Psoas muscle (tissue), 8 donors: ENCODE measurements at places on chromosomes 11 and 22. TPM values are rescaled to one million over a fixed set of nuclear protein-coding genes. Genes with fewer than 3 reads are reported as not detected.
A peak's percentile ranks its signal among the peaks of the same experiment; 100 is the strongest.

The RTN4R gene
- total RNA-seq = 0.44 TPM

The APOA4 gene
- not detected for total RNA-seq

DNA sequence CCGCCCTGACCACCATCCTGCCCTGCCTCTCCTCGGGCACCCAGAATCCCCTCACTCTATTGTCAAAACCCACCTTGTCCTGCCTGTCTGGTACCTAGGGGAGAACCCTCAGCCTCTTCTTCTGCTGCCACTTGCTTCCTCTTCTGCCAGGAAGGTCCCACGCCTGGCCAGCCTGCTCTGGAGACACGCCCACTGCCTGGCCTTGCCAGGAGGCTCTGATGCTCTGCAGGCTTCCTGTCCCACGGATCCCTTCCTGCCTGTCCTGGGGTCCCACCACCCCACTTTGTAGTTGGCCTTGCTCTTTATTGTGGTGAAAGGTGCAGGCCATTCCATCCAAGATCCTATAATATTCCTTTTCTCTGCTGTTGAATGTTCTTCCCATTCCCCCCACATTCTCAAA, 63.4 kb downstream of the BMAL1 start:
- DNase-seq = no peak

GRCh38 chr22:49966041-49966773, 5.6 kb downstream of the PIM3 start:
- DNase-seq = peak; percentile 17

DNA sequence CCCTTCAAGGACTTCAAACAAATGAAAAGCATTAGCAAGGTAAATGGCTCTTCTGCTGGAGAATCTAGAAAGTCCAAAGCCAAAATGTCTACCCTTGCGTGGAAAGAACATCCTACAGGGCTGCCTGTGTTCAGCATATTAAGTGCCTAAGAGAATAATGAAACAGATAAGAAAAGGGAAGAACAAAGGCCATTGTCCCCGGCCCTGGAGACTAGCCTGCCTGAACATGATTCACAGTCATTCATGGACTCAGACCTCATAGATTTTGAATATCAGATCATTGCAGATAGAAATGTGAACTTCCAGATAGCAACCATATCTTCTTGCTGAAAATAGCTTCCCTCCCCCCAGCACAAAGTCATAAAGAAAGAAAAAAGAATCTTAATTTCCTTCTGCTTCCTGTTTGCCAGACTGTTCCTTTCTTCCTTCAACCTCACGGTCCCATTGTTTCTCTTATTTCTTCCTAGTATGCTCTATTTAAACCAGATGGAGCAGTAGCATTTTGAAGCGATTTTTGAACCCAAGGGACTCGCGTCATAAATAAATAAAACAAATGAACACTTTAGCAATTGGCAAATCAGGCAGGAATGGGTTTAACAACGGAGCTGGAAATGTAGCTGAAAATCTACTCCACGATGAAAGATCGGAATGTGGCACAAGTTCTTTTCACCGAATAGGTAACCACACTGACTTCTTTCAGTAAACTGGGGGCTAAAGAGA, 408.2 kb upstream of the CCDC90B start:
- no peak for DNase-seq

DNA sequence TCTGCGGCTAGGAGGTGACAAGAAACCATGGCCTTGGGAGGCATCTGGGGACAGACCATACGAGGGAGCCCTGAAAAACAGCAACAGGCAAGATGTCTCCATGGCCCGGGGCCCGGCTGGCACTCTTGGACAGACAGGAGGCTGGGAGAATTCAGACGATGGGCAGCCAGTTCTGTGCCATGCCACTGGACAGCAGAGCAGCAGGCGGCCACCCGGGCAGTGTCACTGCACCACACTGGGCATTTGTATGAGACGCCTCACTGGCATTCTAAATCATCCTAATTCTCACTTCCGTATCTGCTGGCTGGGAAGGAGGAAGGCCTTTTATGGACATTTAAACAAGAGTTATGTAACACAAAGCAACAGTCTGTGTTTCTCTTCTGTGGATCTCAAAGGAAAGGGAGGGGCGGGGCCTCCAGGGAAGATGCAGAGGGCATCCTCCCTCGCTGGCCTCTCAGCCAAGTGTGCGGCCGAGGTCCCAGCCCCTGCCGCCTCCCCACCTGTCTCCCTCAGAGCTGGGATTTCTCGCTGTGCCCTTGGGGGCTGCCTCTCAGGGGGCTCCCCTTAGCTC, 350.3 kb downstream of the SHANK2 start:
- no peak for DNase-seq
